ENCODE measurements at places on chromosomes 1 and 21.

DNA sequence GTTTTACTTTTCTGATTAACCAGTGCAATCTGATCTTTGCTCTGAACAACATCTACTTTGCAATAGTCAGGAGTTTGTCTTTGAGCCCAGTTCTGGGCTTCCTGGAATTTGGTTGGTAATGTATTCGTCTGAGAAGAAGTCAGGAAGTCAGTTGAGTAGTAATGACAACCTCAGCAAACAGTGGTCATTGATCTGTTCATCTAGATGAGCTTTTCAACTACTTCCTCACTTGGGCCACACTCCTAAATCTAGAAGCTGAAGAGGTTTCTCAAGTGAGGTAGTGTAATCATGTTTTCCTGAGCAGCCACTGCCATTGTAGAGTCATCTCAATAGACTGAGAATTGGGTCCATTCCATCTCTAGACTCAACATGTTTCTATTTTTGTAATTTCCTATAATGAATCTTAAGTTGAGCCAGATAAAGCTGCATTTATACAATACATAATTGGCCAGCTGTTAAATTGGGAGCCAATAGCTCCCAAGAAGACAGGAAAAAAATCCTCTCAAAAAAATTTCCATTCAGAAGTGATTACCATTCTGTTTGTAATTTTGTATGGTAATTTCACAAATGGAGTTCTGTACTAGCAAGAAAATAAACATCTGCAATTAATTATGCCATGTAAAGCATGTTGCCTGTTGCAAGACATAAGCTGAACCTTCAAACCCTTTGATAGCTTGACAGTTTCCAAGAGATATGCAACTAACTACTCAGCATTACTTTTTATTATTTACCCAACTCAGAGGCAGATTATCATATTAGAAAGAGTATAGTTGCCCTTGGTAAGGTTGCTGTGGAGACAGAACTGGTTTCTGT is 49.6 kb downstream of the WDR64 start:
- DNase-seq = no peak

DNA sequence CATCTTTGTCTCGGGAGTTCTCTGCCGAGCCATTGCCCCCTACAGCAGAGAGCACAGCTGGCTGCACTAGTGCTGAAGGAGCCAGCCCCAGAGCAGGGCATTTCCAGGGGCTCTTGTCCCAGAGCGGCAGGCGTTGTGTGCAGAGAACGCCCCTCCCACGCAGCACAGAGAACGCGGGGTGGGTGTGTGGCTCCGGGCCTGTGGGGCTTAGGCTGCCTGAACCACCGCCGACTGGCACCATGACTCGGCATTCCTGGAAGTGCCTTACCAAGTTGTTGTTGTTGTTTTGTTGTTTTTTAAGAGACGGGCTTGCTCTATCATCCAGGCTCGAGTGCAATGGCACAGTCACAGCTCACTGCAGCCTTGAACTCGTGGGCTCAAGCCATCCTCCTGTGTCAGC is 15.8 kb upstream of the DIP2A start:
- no peak for DNase-seq

- no peak for DNase-seq
These were observed 49.7 kb upstream of the HSD17B7 start for GRCh38 chr1:162740755-162741154.

GRCh38 chr1:184775885-184776284 is 21.2 kb upstream of the EDEM3 start:
- DNase-seq = no peak

DNA sequence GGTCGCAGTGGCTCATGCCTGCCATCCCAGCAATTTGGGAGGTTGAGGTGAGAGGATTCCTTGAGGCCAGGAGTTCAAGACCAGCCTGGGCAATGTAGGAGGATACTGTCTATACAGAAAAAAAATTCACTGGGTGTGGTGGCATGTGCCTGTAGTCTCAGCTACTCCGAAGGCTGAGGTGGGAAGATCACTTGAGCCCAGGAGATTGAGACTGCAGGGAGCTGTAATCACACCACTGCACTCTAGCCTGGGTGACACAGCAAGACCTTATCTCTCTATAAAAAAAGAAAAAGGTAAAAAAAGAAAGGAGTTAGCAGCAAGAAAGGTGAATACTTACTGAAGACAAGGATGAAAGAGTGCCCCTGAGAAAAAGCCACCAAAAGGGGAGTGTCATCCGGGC is 23.7 kb upstream of the BCL10 start:
- DNase-seq = no peak

GRCh38 chr1:42824481-42825035 is 7.4 kb upstream of the SVBP start:
- no peak for DNase-seq

- DNase-seq = peak; percentile 37
These were observed 701 bp upstream of the INSRR start for GRCh38 chr1:156859523-156860112.

DNA sequence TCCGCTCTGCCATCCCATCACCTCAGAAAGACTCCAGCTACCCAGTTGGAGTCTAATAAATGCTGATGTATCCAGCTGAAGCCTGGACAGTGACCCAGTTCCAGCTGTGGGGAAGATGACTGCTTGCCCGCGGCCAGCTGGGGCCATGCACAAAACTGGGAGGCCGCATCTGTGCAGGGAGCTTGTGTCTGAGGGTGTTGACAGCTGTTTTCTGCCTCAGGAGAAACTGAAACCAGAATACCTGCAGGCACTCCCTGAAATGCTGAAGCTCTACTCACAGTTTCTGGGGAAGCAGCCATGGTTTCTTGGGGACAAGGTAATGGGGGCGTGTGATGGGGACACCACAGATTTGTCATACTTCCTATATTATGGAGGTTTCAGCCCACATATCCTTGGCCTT is 3.2 kb downstream of the GSTM2 start:
- DNase-seq = no peak

DNA sequence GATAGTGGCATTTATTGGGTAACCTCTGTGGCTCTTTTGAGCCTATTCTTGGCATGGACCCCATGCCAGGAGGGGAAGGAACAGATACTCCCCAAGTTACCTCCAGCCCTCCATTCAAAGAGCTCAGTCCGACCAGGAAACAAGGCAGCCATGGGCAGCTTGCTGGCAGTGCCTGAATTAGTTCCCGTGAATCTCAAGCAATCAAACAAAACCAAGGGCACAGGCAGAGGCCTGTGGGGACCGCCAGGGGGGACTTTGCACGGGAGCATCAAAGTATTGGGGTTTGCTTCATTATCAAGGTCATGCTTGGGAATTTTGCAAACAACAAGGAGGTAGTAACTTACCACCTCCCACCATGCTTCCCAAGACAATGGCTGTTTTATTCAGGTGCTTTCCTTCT is 81.2 kb upstream of the IFFO2 start:
- DNase-seq = no peak

- no peak for DNase-seq
These were observed 4.9 kb downstream of the ARID1A start for GRCh38 chr1:26700711-26701110.

GRCh38 chr1:147287133-147287865 is 44.8 kb downstream of the CHD1L start:
- DNase-seq = no peak

DNA sequence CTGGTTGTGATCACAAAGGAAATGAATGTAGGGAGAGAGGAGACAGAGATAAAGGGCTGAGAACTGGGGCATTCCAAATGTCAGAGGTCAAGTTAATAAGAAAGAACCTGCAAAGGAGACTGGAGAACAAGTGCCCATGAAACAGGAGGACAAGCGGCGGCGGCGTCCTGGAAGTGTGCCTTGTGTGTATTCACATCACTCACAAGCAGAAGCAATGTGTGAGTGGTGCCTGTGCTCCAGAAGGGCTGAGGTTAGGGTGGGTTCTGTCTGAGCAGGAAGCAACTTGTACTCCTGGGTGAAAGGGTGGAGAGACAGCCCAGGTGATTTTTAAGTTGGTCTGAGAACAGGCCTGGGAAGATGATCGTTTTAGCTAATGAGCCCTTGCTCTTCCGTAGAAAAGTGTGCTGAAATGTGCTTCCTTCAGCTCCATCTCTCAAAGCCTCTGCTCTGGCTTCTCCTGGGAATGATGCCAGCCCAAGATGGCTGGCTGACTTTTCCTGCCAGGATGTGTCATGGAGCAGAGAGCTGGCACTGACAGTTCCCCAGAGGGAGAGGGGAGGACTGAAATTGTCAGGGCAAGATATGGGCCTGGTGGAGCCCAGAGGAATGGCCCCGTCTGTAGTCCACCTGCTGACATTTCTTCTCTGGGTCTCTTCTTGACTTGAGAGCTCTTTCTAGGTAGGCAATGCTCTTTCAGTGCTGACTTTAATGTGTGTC is 25.1 kb upstream of the PLEKHA6 start:
- DNase-seq = no peak

GRCh38 chr1:9835758-9836631 is 12.2 kb upstream of the CLSTN1 start:
- DNase-seq = no peak

DNA sequence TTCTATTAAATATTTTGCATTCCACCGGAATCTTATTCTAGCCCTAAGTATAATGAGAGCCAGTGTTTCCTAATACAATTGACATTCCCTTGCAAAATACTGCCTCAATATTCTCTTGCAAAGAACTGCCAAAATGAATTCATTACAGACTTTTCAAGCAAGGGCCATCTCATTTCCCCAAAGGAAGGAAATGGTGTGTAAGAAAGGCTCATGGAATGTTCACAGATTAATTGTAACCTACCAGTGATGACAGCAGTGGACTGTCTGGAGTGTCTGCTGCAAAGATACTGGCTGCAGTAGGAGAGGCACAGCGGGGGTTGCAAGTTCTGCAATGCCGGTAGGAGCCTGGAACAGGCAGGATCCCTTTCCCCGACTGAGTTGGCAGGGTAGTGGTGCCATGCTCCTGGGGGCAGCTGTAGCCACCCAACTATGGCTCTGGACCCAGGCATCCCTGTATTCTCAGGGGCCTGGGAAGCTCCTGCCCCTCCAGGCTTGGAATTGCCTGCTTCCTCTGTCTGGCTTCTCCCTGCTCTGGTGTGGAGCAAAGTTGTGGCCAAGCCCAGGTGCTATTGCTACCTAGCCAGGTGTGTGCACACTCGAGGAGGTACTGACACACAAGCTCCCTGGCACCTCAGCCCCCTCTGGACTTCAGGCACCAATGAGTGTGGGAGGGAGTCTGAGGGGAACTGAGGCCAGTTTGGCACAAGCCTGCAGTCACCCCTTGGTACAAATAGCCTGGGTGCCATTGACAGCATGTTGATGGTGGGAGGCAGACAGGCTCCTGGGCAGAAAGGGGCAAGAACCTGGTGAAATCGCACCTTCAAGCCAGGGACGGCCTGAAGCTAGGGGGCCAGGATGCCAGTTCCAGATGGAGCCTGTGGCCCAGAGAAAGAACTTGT is 1371.0 kb downstream of the KCNT2 start:
- DNase-seq = no peak

GRCh38 chr1:52632732-52633290 is at the start of gene SHISAL2A:
SHISAL2A (plus strand) TSS chr1:52633168; CDS start chr1:52633494, 326 bp downstream.
- peak; percentile 53 for DNase-seq

GRCh38 chr1:200886594-200886993 is 8.1 kb upstream of the INAVA start:
- no peak for DNase-seq

DNA sequence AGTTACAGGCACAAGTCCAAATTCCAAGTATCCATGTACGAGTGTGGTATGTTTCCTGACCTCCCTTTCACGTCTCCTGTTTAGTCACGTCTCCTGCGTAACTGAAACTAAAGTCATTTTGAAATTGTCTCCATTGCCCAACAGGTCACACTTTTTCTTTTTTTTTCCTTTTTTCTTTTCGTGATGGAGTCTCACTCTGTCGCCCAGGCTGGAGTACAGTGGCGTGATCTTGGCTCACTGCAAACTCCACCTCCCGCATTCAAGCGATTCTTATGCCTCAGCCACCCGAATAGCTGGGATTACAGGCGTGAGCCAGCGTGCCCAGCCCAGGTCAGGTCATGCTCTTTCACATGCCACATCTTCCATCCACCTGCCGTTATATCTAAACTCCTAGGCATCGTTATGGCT is 38.2 kb downstream of the L1TD1 start:
- no peak for DNase-seq

DNA sequence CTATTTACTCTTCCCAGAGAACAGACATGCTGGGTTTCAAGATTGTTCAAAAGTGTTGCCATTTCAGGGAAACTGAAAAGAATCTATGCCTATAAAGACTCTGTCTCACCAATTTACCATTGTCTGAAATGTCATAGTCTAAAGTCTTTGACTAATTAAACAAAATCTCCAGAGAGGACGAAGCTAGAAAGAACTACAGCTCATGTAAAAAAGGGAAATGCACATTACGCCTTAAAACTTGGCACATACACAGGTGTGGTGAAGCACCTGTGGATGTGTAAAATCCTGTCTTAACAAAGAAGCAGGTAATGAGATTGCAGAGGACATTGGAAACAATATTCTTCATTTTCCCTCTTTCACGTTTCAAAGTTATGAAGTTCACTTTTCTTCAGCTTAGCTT is 130.6 kb downstream of the EIF4G3 start:
- no peak for DNase-seq

GRCh38 chr1:94530373-94530878 is 11.1 kb downstream of the F3 start:
- no peak for DNase-seq

DNA sequence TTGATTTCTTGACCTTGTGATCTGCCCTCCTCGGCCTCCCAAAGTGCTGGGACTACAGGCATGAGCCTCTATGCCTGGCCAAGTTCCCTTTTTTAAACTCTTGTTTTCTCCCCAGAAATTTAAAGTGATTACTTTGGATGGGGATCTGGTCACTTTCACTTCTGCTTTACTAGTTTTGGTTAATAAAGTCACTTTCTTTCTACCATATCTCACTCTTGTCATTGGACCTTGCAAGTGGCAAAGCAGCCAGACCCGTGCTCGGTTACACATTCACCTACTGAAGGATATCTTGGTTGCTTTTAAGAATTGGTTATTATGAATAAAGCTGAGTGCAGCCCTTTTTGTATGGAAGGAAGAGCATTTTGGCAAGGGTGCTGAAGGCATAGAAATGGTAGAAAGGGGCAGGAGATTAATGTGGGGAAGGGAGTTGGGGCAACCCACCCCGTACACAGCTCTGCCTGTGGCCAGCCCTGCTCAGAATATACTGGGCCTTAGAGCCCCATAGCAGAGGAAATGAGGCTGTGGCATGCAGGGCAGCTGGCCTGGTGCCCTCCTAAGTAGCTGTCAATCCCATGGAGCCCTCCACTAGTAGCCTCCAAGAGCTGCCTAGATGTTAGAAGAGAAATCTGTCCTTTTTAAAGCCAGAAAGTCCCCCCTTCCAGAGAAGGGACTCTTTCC is 40.7 kb downstream of the CD2 start:
- DNase-seq = no peak

DNA sequence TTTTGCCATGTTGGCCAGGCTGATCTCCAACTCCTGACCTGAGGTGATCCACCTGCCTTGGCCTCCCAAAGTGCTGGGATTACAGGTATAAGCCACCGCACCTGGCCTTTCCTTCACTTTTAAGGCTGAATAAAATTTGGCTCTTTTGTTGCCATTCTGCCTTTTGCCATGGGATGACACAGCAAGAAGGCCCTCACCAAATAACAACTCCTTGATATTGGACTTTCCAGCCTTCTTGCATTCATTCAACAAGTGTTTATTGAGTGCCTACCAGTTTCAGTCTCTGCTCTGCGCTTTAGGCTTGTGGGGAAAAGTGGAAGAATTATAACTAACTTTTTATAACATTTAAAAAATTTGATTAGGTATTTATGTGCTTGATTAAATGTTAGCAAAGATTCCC is 1.9 kb upstream of the NVL start:
- no peak for DNase-seq

GRCh38 chr1:205497351-205497750 is 7.1 kb upstream of the CDK18 start:
- no peak for DNase-seq
